ENCODE measurements at places on chromosomes 12 and 14. TPM values are rescaled to one million over a fixed set of nuclear protein-coding genes. Genes with fewer than 3 reads are reported as not detected.

DNA sequence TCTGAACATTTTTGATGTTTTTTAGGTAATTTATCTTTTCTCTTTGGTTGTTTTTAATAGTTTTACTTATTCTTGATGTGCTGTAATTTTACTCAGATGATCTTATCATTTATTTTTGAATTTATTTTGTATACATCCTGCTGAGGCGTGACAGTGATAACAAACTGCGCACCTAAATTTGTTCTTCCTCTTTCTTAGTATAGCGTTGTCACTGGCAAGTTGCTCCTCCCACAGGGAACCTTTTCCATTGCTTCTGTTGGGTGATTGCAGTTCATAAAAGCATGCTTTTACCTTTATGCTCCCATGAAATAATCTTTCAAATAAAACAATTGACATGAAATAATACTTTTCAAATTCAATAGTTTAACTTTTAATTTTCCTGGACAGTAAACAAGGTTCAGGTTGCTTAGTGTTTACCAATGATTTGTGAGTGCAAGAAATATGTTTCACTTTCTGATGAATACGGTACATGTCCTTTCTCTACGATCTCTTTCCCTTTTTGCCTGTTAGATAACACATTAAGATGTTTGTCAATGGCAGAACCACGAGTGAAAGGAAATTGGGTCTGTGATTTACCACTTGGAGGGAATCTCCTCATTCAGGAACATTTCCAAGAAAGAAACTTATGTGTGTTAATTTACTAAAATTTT, 223.3 kb downstream of the CCDC91 start:
- no peak for DNase-seq

- DNase-seq = no peak
These were observed 127.7 kb downstream of the DACT1 start for GRCh38 chr14:58765418-58765831.

DNA sequence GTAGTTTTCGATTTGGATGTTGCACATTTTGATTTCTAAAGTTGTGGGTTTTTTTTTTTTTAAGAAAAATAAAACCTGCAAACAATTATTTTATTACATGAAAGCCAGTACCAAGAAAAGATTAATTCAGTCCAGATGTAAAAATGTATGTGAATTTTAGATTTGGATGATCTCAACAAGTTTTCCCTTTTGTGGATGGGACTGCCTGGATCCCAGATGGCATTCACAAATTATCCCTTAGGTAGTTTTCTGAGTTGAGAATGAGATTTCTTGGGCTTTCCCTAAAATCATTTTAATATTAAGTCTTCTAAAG, 2.8 kb downstream of the FRMD6 start:
- no peak for DNase-seq

DNA sequence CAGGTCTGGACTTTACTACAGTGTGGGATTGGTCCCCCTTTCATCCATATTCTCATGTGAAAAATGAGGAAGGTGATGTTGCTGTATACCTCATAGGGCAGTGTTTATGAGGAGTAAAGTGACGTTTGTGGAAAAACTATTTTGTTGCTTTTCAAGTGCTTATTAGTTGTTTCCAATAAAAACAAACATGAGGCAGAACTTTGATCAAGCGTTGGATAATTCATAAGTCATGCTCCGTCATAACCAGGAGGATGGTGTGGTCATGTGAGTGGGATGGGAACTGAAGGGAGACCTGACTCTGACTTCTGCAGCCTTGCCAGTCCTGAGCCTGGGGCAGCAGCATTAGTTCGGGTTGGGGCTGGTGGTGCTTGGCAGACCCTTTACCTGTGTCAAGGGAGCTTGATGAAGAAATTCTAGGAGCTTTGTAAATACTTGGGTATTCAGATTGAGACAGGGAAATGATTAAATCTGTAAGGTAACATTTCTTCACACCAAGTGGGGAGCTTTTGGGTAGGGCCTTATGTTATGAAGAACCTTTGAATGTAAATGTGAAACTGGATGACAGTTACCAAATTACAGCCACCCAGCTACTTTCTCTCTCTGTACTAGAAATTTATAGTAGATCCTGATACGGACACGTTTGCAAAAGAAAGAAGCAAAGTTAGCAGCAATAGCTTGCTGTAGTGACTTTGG, 462.4 kb upstream of the RGS6 start:
- no peak for DNase-seq

- no peak for DNase-seq
These were observed 485.4 kb upstream of the CCDC196 start for GRCh38 chr14:66000766-66001165.

GRCh38 chr12:96364092-96364700, 36.0 kb downstream of the CDK17 start:
- DNase-seq = no peak

DNA sequence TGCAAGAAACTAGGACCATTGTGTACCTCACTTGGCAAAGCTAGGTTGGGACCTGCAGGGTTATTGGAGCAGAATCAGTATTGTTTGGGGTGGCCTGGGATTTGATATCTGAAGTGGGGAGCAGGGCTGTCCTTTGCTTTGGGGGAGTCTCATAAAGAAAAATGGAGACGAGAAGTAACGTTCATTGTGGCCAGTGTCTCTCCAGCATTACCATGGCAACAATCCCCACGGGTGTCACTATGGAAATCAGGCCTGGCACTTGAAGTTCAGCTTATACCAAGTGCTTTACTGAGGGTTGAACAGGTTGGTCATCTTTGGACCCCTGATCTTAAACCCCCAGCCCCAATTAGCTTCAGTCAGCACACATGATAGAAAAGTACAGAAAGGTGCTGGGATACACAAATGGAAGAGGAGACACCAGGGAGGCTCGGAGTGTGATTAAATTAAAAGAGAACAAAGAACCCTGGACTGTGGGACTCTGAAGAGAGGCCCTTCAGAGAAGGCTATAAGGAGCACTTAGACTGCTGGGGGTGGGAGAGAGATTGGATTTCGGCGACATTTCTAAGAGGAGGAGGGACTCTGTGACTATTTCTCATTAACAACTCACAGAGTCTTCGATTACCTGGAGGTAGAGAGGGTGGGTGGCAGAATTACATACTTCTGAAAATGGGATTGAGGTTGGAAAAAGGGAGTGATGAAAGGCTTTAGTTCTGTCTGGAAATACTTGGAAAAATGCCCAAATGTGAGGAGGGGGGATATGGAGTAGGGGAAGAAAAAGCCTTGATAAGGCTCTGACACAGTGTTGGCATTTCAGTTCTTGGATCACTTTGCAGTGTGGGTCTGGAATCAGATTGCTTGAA, 3.7 kb downstream of the KIF5A start:
- no peak for DNase-seq

- peak; percentile 68 for DNase-seq
These were observed 105.1 kb upstream of the AMIGO2 start for GRCh38 chr12:47184813-47185212.

The PTPRO gene
- total RNA-seq = 1.9 TPM

The PMCH gene
- not detected for total RNA-seq

The SPTLC2 gene
- 44.2 TPM for total RNA-seq
